Diencephalon (tissue), 1 donor: ENCODE measurements at places on chromosomes 7 and 10. TPM values are rescaled to one million over a fixed set of nuclear protein-coding genes. Genes with fewer than 3 reads are reported as not detected.

Gene GLCCI1
- 75.4 TPM for total RNA-seq

Gene ZPBP
- 0.92 TPM for total RNA-seq

Gene ELMO1
- total RNA-seq, result 84.7 TPM

Gene NRBF2
- 20.1 TPM for total RNA-seq

Gene CUTC
- total RNA-seq, result 9.0 TPM

Gene ANK3
- total RNA-seq, result 291 TPM

Gene EBF3
- total RNA-seq, result 19.6 TPM

Gene EVX1
- total RNA-seq, result not detected

Gene NUPR2
- total RNA-seq, result 3.0 TPM

Gene MRLN
- 0.69 TPM for total RNA-seq

Gene CASTOR2
- total RNA-seq, result 55.8 TPM

Gene ACHE
- total RNA-seq, result 73.4 TPM

Gene LAMB1
- total RNA-seq, result 41.3 TPM

Gene BZW2
- total RNA-seq, result 57.7 TPM

Gene EGR2
- total RNA-seq, result 1.2 TPM

Gene PNLIPRP1
- not detected for total RNA-seq

Gene ZNF783
- total RNA-seq, result 11.8 TPM

Gene CD36
- 55.6 TPM for total RNA-seq

Gene RPEL1
- total RNA-seq, result not detected

Gene SPAG6
- 11.1 TPM for total RNA-seq

Gene CPEB3
- 46.8 TPM for total RNA-seq

Gene SEMA4G
- total RNA-seq, result 17.5 TPM

Gene ADAM12
- 8.8 TPM for total RNA-seq

Gene CNPY1
- total RNA-seq, result 0.46 TPM

Gene MSANTD7
- total RNA-seq, result 25.1 TPM

Gene HOGA1
- total RNA-seq, result 2.5 TPM

Gene PAPOLB
- 1.8 TPM for total RNA-seq

Gene DPCD
- 37.8 TPM for total RNA-seq

Gene ANXA8
- not detected for total RNA-seq

Gene HOXA4
- not detected for total RNA-seq

Gene CPA2
- not detected for total RNA-seq

Gene NUDT13
- 0.92 TPM for total RNA-seq

Gene IGF2BP3
- total RNA-seq, result 48.2 TPM

Gene GIMAP4
- 10.8 TPM for total RNA-seq

Gene TECTB
- 0.23 TPM for total RNA-seq

Gene SYT15
- total RNA-seq, result 2.1 TPM

Gene BLNK
- 0.23 TPM for total RNA-seq

Gene CRTAC1
- total RNA-seq, result 55.8 TPM

Gene ACBD7
- 54.2 TPM for total RNA-seq

Gene MSMB
- not detected for total RNA-seq
